Left ventricle myocardium inferior (tissue), 1 donor: ENCODE measurements at places on chromosomes 11 and 22. TPM values are rescaled to one million over a fixed set of nuclear protein-coding genes. Genes with fewer than 3 reads are reported as not detected.

DNA sequence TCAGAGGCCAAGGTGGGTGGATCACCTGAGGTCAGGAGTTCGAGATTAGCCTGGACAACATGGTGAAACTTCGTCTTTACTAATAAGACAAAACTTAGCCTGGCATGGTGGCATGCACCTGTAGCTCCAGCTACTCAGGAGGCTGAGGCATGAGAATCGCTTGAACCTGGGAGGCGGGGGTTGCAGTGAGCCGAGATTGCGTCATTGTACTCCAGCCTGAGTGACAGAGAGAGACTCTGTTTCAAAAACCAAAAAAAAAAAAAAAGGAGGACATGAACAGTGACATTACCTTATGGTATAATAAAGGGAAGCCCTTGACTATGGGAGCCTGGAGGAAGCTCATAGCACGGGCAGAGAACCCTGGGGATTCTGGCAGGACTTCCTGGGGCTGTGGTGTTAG is 16.5 kb upstream of the PLEKHB1 start:
- peaks cover 8% of the 10 kb centered on the region for H3K4me1 ChIP-seq
- no peaks in the 10 kb centered on the region for H3K27me3 ChIP-seq
- no peak overlapping the region for H3K4me3 ChIP-seq
- DNase-seq: no peak
- no peaks in the 10 kb centered on the region for H3K36me3 ChIP-seq

GRCh38 chr22:49036513-49036912 is 791.2 kb downstream of the BRD1 start:
- H3K4me1 ChIP-seq: no peaks in the 10 kb centered on the region
- H3K27ac ChIP-seq: no peak overlapping the region
- no peak for DNase-seq
- H3K4me3 ChIP-seq: no peak overlapping the region
- H3K27me3 ChIP-seq: peaks cover 68% of the 10 kb centered on the region

DNA sequence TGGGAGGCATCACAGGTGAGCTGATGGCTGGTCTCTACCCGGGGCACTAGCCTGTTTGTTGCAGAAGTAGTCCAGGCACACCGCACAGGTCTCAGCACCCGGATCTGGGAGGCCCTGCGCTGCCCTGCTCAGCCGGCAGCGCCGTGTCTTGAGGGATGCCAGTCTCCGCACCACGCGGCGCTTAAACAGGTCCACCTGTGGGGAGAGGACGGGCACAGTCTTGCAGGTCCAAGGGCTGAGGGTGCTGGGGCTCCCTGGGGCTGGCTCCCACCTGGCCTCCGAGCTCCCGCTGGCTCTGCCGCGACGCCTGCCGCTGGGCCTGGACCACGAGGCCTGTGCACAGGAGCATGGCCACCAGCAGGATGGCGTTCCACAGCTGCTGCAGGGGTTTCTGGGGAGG is 7.2 kb downstream of the RNF215 start:
- no peak overlapping the region for H3K4me3 ChIP-seq
- no peak for DNase-seq
- H3K27ac ChIP-seq: no peak overlapping the region
- H3K4me1 ChIP-seq: peaks cover 8% of the 10 kb centered on the region
- no peaks in the 10 kb centered on the region for H3K27me3 ChIP-seq
- no peaks in the 10 kb centered on the region for H3K36me3 ChIP-seq

- no peak for DNase-seq
- H3K36me3 ChIP-seq: no peaks in the 10 kb centered on the region
- H3K27ac ChIP-seq: no peak overlapping the region
- H3K27me3 ChIP-seq: peaks cover 28% of the 10 kb centered on the region
- H3K4me3 ChIP-seq: no peak overlapping the region
- H3K4me1 ChIP-seq: no peaks in the 10 kb centered on the region
These were observed 22.8 kb downstream of the SLC5A4 start for GRCh38 chr22:32232191-32232830.

Gene LDHAL6A
- total RNA-seq: not detected

- DNase-seq: no peak
- H3K27ac ChIP-seq: no peak overlapping the region
- no peaks in the 10 kb centered on the region for H3K27me3 ChIP-seq
- peaks cover 8% of the 10 kb centered on the region for H3K36me3 ChIP-seq
- no peaks in the 10 kb centered on the region for H3K4me1 ChIP-seq
These were observed 38.2 kb downstream of the RNF141 start for GRCh38 chr11:10502770-10503169.

Gene GRM5
- not detected for total RNA-seq

Gene HBB
- 100 TPM for total RNA-seq

GRCh38 chr11:67277231-67277961 is 11.1 kb downstream of the GRK2 start:
- DNase-seq: peak; percentile 93
- peaks cover 88% of the 10 kb centered on the region for H3K4me1 ChIP-seq
- no peaks in the 10 kb centered on the region for H3K27me3 ChIP-seq
- peak overlapping the region; percentile 94 for H3K27ac ChIP-seq
- peaks cover 42% of the 10 kb centered on the region for H3K36me3 ChIP-seq
- H3K4me3 ChIP-seq: peak overlapping the region; percentile 61

Gene PATE4
- not detected for total RNA-seq

GRCh38 chr22:37566329-37566837 is 6.1 kb downstream of the CDC42EP1 start:
- DNase-seq: no peak
- peaks cover 25% of the 10 kb centered on the region for H3K36me3 ChIP-seq
- peaks cover 14% of the 10 kb centered on the region for H3K27me3 ChIP-seq
- H3K4me1 ChIP-seq: peaks cover 96% of the 10 kb centered on the region
- H3K4me3 ChIP-seq: peak overlapping the region; percentile 31

Gene TYR
- total RNA-seq: not detected

DNA sequence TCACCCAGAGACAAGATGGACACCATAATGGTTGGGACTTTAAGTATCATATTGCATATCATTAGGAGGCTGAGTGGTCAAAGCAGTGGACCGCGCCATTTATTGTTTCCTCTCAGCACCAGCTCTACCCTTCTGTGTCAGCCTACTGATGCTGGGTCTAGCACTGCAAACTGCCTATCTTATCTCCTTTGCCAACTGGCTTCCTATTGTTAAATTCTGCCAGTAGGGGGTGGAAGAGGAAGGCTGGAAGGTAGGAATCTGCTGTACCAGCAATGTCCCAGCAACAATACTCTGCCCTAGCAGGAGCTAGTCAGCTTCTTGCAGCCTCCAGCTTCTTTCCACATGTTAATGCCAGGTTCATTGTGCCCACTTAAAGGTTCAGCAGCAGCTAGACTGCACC is 367.1 kb upstream of the PDGFD start:
- DNase-seq: no peak
- H3K36me3 ChIP-seq: no peaks in the 10 kb centered on the region
- H3K4me1 ChIP-seq: no peaks in the 10 kb centered on the region
- no peak overlapping the region for H3K27ac ChIP-seq

Gene SLC22A9
- not detected for total RNA-seq

Gene IGLL1
- total RNA-seq: not detected

- no peak for DNase-seq
- peaks cover 34% of the 10 kb centered on the region for H3K36me3 ChIP-seq
- H3K27ac ChIP-seq: no peak overlapping the region
- no peak overlapping the region for H3K4me3 ChIP-seq
- peaks cover 36% of the 10 kb centered on the region for H3K4me1 ChIP-seq
These were observed 27.0 kb downstream of the CUL5 start for GRCh38 chr11:108035690-108036089.

DNA sequence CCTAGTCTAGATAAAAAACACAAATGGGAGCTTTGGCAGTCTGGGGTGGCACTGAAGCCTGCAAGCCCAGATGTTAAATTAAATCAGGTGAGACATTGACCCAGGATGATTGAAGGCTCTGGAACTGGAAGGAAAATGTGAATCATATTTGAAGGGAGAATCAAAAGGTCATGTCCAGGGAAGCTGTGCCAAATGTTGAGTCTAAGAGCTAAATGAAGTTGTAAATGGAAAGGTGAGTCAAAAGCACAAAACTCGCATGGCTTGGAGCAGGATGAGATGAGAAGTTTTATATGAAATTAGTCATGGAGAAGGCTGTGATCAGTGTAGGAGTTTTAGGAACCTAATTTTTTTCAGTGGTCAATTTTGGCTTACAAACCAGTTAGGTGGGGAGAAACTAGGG is 301.1 kb downstream of the BLID start:
- H3K36me3 ChIP-seq: no peaks in the 10 kb centered on the region
- no peaks in the 10 kb centered on the region for H3K27me3 ChIP-seq
- no peak overlapping the region for H3K27ac ChIP-seq
- no peak overlapping the region for H3K4me3 ChIP-seq
- no peaks in the 10 kb centered on the region for H3K4me1 ChIP-seq

DNA sequence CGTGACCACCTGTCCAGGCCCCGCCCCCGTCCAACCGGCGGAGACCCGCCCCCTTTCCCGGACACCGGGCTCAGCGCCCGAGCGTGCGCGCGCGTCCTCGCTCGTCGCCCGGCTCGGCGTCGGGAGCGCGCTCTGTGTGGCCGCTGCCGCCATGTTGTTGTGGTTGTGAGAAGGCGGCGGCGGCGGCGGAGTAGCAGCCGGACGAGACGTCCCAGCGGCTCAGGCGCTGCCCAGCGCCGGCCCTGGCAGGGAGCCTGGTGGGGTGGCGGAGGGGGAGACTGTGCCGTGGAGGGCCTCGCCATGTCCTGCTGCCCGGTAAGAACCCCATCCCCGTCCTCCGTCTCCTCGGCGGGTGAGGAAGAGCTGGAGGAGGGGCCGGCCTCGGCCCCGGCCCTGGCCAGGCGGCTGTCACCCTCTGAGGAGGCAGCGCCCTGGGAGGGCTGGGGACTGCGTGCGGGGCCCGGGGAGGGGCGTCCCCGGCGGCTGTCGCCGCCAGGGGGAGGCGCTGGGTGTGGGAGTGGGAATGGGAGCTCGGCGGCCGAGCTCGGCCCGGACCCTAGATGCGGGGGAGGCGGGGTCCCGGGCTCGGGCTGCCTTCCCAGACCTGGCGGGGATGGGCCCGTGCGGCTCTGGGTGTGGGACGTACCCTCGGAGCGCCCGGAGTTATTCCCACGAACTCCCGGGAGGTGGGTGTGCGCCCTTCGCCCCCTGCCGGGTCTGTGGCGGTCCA is at the start of gene MTMR3:
Gene MTMR3 (plus strand): TSS at position 130 of the 730 bp plus-strand sequence. CDS start 87,886 bp downstream, outside the sequence.
- H3K4me1 ChIP-seq: peaks cover 51% of the 10 kb centered on the region
- H3K36me3 ChIP-seq: no peaks in the 10 kb centered on the region
- no peaks in the 10 kb centered on the region for H3K27me3 ChIP-seq
- DNase-seq: peak; percentile 94
- peak within 1 kb of the TSS; percentile 99 for H3K27ac ChIP-seq
- H3K4me3 ChIP-seq: peak within 1 kb of the TSS; percentile 96

GRCh38 chr11:65214212-65214845 is 32.6 kb downstream of the CAPN1 start:
- H3K27ac ChIP-seq: no peak overlapping the region
- H3K36me3 ChIP-seq: peaks cover 27% of the 10 kb centered on the region
- DNase-seq: no peak
- H3K27me3 ChIP-seq: no peaks in the 10 kb centered on the region

Gene OR6A2
- total RNA-seq: not detected

DNA sequence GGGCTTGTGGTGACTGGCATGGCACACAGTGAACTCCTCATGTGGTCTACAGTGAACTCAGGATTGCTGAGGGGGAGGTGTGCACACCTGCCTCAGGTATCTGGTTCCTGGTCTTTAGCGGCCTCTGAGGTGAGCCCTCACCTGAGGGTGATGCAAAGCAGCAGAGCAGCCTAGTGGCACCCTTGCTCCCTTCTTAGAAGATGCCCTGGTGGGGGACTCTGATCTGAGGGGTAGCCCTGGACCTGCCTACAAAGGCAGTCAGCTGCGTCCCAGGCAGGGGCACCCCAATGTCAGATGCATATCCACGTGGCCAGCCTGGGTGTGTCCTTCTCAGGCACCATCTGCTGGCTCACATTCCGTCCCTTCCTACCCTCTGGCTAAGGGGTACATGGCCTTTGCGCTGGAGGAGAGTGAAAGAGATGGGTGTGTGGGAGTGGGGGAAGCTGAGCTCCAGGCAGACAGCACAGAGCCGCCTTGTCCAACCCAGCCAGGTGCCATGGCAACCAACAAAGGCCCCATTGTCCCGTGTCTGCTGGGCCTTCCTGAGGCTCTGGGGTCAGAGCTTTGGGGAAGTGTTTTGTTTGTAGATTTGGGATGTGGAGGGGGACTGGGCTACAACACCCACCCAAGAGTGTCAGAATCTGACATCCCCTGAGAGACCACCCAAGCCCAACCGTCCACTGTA is 5.8 kb downstream of the PLEKHB1 start:
- H3K4me1 ChIP-seq: peaks cover 5% of the 10 kb centered on the region
- no peaks in the 10 kb centered on the region for H3K36me3 ChIP-seq
- H3K4me3 ChIP-seq: no peak overlapping the region
- no peak for DNase-seq

- peaks cover 37% of the 10 kb centered on the region for H3K4me1 ChIP-seq
- H3K27me3 ChIP-seq: peaks cover 11% of the 10 kb centered on the region
These were observed 45.3 kb downstream of the CHRDL2 start for GRCh38 chr11:74685905-74686304.

DNA sequence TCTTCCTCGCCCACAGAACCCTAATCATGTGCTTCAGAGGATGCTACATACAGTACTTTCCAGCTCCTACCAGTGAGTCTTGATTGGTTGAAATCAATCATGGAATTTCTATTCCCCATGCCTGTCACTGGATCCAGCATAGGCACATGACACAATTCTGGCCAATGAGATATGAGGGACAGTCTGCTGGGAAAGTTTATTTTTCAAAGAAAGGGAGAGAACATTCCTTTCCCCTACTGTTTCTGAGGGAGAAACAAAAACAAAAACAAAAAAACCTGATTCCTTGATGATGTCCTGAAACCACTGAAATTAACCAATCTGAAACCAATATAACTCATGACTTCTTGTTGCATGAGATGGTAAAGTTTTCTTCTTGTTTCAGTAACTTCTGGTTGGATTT is 3.3 kb upstream of the RCN1 start:
- no peaks in the 10 kb centered on the region for H3K27me3 ChIP-seq
- no peak for DNase-seq
- no peak overlapping the region for H3K4me3 ChIP-seq
- H3K4me1 ChIP-seq: peaks cover 50% of the 10 kb centered on the region

Gene RAG2
- not detected for total RNA-seq

GRCh38 chr22:42076764-42077485 is 2.6 kb upstream of the SMDT1 start:
- no peaks in the 10 kb centered on the region for H3K27me3 ChIP-seq
- H3K4me1 ChIP-seq: peaks cover 79% of the 10 kb centered on the region
- peaks cover 23% of the 10 kb centered on the region for H3K36me3 ChIP-seq
- no peak overlapping the region for H3K4me3 ChIP-seq
- DNase-seq: no peak

Gene ZNF70
- 4.0 TPM for total RNA-seq

- DNase-seq: no peak
- H3K27me3 ChIP-seq: peaks cover 6% of the 10 kb centered on the region
- H3K4me3 ChIP-seq: no peak overlapping the region
- no peaks in the 10 kb centered on the region for H3K4me1 ChIP-seq
- no peaks in the 10 kb centered on the region for H3K36me3 ChIP-seq
- H3K27ac ChIP-seq: no peak overlapping the region
These were observed 542.4 kb downstream of the TBC1D22A start for GRCh38 chr22:47304854-47305253.

GRCh38 chr22:42248995-42249394 is 21.5 kb downstream of the TCF20 start:
- no peak for DNase-seq
- no peaks in the 10 kb centered on the region for H3K27me3 ChIP-seq
- H3K4me1 ChIP-seq: peaks cover 4% of the 10 kb centered on the region

DNA sequence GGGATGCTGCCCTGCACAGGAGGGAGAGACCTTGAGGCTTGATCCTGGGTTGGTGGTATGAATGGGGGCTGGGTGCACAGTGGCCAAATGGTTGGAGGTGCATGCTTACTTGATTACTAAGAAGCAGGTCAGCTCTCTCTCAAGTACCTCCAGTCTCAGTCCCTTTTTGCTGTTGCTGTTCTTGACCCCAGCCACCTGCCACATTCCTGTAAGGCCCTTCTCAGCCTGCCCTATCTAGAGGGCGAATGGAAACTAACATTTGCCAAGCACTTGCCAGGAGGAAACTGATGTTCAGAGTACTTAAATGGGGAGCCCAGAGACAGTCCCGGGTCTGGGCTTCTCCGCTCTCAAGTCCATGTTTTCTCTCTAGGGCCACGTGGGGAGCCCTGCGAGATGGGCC is 39.9 kb downstream of the CABIN1 start:
- H3K27me3 ChIP-seq: no peaks in the 10 kb centered on the region
- DNase-seq: no peak
- no peak overlapping the region for H3K4me3 ChIP-seq
